HuH-7 (cell line): ENCODE measurements at places on chromosomes 16 and 17.
A peak's percentile ranks its signal among the peaks of the same experiment; 100 is the strongest.

DNA sequence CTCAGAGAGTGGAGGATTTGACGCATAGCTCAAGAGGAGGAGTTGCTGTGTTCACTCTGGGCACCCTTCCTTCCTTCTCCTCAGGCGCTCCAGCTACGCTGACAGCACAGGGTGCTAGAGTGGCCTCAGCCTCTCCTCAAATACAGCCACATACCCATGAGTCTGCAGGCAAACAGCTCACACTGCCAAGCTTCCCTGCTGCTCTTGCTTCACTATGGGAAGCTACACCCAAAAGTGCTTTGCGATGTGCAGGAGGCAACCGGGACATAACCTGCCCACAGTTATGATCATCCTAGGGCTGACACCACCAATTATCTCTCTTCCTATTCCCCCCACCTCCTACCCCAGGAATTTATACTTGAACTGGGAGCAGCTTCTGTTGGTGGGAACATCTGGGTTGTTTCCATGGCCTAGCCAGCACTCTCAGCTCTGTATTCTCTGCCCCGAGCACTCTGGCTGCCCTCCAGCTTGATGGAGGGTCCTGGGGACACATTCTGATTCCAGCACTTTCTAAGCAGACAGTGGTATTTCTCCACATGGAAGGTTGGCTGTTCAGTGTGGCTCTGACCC, 40.3 kb upstream of the SREBF1 start:
- no peak for DNase-seq

DNA sequence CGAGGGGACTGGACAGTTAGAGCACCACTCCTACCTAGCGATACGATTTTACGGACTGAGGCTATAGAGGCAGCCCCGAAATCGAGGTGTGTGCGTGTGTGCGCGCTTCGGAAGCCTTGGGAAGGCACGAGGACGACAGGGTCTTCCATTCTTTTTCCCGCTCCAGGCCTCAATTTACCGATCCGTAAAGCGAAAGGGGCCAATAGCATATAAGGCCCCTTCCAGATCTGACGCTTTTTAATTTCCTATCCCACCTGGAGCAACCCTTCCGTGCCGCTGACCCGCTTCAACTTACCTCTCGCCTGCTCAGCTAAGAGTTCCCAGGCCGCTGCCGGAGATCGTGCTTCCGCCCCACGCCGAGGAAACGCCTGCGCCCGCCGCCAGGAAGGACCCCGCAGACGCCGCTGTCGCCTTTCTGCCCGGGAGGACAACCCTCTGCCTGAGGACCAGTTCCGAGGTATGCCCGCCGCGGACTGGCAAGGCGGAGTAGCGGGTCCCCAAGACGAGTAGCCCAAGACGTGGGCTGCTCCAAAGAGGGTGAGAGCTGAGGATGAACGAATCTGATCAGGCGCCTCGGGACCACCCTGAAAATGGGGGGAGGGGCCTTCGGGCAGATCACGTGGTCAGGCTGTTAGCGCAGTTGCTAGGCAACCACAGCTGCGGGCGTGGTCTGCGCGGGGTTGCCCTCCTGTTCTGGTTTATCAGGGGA, at the start of gene EFTUD2:
Gene EFTUD2 (minus strand): TSS at position 372 of the 709 bp plus-strand sequence. CDS start 4,924 bp downstream, outside the sequence.
- peak; percentile 90 for DNase-seq

DNA sequence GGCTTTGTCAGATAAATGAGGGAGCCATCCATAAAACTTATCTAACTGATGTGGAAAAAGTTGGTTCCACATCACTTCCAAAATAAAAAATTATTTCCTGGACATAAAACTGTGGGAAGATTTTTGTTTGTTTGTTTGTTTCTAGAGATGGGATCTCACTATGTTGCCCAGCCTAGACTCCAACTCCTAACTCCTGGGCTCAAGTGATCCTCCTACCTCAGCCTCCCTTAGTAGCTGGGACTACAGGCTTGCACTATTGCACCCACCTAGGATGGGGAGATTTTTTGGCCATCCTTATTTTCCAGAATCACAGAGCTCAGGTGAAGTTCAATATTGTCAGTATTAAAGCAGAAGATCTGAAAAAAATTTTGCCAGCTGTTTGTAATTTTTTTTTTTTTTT, 23.8 kb upstream of the SMG8 start:
- DNase-seq = no peak

- no peak for DNase-seq
Measured at GRCh38 chr16:13203725-13204124, 302.3 kb downstream of the SHISA9 start.

DNA sequence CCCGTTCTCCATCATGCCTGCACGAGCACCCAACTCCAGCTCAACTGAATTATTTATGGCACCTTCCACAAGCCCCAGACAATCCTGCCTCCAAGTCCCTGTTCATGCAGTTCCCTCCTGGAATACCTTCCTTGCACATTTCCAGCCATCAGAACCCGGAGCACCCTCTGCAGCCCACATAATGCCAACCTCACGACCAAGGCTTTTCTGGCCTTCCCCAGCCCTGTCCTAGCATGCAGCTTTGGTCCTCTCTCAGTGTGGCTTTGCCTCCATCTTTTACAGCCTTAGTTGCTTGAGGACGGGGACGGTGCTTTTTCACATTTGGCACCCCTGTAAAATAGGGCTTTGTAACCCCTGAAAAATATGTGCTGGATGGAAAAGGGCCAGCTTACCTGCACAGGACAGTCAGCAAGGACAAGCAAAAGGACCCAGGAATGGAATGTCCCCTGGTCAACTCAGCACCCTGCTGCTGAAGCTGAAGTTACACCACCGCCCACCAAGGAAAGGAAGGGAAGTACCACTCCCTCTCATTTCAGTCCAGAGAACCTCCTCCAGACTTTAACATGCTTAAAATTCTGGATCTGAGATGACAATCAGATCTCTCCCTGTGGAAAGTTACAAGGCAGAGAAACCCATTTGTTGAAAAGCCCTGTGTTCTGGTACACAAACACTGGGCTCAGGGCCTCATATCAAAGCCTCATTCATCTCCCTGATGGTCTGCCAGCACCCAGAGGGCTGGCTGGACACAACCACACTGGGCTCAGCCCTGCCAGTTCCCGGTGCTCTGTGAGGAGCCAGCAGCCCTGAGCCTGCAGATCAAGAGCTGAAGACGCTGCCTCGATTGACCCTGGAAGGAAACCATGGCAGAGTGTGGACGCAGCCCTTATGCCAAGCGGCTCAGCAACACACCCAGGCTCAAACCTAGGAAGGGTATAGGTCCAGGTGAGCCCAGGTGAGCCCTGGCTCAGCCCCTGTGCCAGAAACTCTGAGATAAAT, 2.9 kb downstream of the SLC39A11 start:
- DNase-seq = no peak

DNA sequence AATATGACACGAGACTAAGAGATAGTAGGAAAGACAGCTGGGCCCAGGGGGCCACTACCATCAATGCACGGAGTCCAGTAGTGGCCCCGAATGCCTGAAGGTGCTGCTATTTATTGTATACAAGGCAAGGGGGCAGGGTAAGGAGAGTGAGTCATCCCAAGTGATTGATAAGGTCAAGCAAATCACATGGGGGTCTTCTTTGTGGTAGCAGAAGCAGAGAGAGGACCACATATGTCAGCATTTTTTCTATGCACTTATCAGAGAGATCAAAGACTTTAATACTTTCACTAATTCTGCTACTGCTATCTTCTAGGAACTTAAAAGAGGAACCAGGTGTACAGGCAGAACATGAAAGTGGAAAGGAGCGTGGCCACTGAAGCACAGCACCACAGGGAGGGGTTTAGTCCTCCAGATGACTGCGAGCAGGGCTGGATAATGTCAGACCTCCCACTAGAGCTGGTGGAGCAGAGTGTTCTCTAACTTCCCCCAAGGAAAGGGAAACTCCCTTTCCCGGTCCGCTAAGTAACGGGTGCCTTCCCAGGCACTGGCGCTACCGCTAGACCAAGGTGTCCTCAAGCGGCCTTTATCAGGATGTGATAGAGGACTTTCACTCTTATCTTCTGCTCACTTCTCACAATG, 26.4 kb upstream of the ARL4D start:
- DNase-seq = no peak

DNA sequence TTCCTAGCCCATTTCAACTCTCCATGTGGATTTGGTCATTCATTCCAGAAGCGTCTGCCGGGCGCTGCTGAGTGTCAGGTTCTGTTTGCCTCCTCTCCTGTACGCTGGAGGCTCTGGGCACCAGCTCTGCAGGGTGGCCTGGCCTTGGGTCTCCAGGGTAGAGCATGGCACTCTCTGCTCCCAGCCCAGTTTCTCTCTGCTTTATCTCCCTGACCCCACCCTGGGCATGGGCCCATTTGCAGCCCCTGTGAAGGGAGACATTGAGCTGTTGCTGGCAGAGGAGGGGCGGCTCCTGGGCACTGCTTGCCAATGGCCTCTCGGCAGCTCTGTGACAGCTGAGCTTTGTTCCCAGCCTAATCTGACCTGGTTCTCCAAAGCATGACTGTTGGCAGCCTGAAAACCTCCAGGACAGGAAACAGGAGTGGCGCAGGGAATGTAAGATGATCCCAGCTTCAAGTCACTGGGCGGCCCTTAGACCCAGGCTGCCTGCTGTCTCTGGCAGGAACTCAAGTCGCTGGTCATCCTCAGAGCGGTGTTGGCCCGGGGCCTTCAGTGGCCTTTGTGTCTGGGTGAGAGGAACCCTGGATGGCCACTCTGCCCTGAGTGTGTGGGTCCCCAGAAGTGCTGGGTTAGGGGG, 146.8 kb downstream of the SEC14L1 start:
- DNase-seq = no peak

- peak; percentile 91 for DNase-seq
Measured at GRCh38 chr17:1573932-1574696, 11.5 kb upstream of the PITPNA start.

- peak; percentile 97 for DNase-seq
Measured at GRCh38 chr16:2223221-2223941, at the start of gene E4F1. E4F1 (plus strand) TSS chr16:2223591; CDS start chr16:2223614, 23 bp downstream.

DNA sequence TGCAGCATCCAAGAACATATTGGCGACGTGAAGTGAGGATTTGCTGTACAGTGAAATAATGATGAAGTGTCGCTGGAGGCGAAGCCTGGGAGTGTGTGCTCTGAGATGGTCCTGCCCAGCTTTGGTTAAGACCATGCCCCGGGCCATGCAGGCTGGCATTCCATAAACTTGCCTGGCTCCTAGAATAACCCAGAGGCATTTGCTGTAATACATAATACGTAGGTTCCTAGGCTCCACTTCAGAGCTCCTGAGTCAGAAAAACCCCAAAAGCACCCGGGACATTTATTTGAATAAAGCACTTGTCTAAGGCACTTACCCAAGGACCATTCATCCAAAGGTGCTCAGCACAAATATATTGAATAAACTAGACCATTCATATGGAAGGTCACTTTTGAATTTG, 279.3 kb downstream of the ABCC12 start:
- no peak for DNase-seq

DNA sequence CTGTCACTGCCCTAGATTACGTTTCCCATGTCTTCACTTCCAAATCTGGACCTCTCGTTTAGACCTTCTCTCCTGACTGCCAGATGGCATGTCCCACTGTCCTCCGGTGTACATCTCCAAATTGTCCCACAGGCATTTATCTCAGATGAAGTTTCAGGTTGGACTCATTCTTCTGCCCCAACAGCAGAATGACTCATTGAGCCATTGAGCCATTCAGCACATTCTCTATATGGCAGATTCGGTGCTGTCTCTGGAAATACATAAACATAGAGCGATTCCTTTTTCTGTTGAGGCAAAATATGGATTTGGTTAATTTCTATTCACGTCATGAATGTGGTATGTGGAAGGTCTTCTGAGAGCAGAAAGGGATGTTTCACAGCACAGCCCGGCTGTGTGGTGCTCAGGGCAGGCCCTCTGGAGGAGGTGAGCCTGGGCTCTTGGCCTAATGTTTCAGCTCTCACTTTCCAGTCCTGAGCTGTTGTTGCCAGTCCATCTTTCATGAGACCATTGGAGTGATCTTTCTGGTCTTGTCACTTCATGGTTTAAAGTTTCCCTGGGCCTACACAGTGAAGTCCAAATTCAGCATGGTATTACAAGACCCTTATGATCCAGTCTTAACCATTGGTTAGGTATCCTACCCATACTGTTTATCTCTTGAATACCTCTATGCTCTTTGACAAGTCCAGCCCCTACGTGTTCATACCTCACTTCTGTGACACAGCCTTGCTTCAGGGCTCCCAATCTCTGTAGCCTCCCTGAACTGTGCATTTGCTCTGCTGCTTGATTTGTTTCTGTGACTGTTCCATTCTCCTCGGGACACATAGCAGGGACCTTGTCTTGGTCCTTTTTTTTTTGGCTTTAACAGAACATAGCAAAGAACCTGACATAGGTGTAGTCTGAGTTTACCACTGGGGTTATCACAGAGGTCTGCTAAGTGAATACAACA, 15.9 kb downstream of the HAPSTR1 start:
- DNase-seq = no peak

DNA sequence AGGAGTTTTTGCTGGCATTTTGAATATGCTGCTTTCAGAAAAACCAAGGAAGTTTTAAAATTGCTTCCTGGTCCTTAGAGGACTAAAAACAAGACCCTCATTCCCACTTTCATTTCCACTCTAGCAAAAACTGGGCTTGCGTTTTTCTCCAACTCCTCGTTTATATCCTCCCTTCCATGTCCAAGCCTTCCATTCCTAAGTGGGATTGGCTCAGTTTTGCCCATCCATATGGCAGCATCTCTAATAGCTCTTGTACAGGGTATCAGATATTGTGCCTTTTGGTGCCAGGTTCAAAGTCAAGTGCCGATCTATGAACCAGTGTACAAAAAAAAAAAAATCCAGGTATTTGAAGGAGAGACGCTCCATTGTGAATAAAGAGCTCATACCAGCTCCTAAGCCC, 9.9 kb upstream of the TBKBP1 start:
- no peak for DNase-seq

GRCh38 chr17:19755821-19756510, 7.9 kb upstream of the ALDH3A1 start:
- DNase-seq = no peak

DNA sequence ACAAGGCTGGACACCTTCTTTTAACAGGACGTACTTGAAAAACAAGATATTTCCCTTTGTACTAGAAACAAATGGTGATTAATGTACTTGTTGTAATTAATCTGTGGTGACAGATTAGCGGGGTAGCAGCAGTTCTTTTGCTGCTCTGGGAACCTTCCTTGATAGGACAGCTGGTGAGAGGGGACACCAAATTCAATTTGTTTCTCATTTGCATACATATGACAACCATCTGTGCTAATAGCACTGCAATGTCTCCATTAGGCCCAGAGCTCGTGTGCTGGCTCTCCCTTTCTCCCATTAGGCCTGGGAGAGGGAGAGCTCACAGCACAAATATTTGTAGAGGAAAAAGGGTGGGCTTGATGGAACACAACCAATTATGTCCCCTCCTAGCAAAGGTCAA, 221.0 kb upstream of the HS3ST3A1 start:
- DNase-seq = no peak

GRCh38 chr16:5205361-5206040, 107.9 kb upstream of the EEF2KMT start:
- DNase-seq = no peak

GRCh38 chr17:348692-349425, 3.7 kb downstream of the RPH3AL start:
- DNase-seq = peak; percentile 66

DNA sequence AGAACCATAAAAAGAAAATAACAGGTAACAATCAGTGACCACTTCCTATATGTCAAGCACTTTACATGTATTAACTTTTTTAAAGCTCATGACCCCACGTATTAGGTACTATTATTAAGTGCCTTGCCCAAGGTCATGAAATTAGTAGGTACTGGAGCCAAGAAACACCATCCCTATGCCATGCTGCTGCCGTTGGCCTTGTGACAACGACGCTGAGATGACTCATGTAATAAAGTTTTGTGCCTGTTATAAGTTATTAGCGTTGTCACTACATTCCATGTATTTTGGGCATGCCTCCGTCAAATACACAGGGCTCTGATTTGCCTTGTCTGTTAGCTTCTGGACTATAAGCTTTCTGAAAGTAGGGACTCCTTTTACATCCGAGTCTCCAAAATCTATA, 1.4 kb downstream of the BBS2 start:
- no peak for DNase-seq
